ENCODE measurements at places on chromosomes 4 and X.

DNA sequence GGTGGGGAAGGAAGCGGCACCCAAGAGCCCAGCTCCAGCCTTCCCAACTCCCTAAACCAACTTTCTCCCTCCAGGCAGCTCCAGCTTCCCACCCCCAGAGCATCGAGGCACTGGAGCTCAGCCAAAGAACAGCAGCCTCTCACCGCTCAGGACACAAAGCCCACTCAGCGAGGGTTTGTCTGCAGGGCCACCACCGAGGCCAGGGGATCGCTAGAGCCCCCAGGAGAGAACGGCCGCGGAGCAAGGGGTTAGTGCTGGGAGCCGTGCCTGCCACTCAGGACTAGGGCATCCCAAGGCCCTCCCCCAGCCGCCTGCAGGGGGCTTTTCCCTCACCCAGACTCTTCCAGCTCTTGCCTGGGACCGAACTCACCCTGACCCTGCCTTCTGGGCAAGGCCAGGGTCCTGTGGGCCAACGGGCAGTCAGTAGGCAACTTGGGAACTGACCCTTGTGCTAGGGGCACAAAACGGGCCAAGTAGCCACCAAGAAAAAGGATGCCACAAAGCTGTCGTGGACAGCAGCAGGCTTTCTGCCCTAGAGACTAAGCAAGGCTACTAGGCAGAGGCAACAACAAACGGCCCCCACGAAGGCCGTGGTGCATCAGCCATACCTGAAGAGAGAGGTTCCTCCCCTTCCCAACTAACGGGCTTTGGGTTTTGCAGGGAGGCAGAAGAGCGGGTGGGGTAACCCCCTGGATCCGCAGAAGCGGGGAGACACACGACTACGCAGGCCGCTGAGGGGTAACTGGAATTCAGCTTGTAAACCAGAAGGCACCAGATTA is 2.3 kb downstream of the HCFC1 start:
- H3K4me1 ChIP-seq: peaks cover 51% of the 10 kb centered on the region
- no peak for DNase-seq
- H3K36me3 ChIP-seq: peaks cover 3% of the 10 kb centered on the region
- peak overlapping the region; percentile 71 for H3K27ac ChIP-seq
- H3K4me3 ChIP-seq: peak overlapping the region; percentile 90

DNA sequence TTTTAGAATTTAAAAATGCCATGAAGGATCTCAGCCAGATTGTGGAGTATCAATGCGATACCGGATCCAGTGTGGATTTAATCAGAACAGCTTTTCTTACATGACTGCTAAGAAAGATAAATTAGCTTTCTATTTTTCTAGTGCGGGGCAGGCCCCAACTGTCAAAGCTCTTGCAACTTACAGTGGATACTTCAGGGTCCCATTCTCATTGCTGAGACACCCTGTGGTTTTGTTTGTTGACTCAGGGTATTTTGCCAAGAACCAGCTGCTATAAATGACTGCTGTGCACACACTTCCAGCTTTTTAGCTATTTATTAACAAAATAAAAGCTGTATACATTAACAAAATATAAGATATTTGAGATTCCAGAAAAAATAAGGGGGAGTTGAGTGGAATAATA is 166.4 kb downstream of the DCLK2 start:
- no peak overlapping the region for H3K4me3 ChIP-seq
- no peaks in the 10 kb centered on the region for H3K36me3 ChIP-seq
- no peak overlapping the region for H3K27ac ChIP-seq
- H3K27me3 ChIP-seq: no peaks in the 10 kb centered on the region

- H3K4me3 ChIP-seq: no peak overlapping the region
- DNase-seq: no peak
- H3K27ac ChIP-seq: no peak overlapping the region
- no peaks in the 10 kb centered on the region for H3K27me3 ChIP-seq
Measured at GRCh38 chr4:108204518-108204917, 35.8 kb upstream of the LEF1 start.

DNA sequence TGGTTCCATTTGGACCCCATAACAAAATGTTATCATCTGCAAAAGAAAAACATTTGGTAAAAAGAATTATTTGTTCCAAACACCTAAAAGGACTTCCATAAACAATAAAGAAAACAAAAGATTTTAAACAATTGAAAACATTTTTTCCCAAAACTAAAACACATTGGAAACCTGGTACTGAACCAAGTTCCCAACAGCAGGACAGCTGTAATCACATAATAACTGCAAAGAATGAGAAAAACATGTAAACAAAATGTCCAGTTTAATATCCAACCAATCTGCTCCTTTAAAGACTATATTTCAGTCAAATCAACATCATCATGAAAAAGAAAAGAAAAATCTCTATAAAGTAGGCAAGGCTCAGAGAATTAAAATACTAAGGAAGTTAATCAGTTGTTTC is 36.3 kb downstream of the PRDM5 start:
- DNase-seq: no peak
- H3K27ac ChIP-seq: no peak overlapping the region
- H3K36me3 ChIP-seq: no peaks in the 10 kb centered on the region
- no peaks in the 10 kb centered on the region for H3K4me1 ChIP-seq

DNA sequence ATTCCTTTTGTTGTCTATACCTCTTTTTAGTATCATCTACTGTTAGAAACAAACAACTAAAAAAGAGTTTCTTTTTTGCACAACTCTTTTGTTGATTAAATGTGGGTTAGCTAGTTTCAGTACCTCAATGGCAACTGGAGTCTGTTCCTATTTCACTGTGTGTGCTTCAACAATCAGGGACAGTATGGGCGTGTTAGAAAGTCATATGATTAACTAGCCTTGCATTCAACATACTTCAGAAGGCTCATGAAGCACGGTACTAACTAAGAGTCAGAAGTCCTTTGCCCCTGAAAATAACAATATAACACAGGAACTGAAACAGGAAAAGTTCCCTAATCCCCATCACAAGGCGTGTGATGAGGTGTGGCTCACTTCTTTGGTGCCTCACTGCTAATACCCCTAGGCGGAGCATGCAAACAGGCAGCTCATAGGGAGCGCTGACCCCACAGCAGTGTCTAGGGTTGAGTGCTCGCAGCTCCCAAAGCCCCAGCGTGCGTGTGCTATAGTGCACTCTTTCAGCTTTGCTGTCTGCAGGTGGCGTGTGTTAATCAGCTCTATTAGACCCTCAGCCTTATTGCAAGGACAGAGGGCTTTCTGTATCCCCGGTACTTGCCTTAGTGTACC is 203.1 kb upstream of the NDST3 start:
- H3K27me3 ChIP-seq: no peaks in the 10 kb centered on the region
- no peak overlapping the region for H3K27ac ChIP-seq
- H3K4me3 ChIP-seq: no peak overlapping the region
- no peaks in the 10 kb centered on the region for H3K4me1 ChIP-seq

- no peak overlapping the region for H3K27ac ChIP-seq
- no peak for DNase-seq
- H3K27me3 ChIP-seq: no peaks in the 10 kb centered on the region
Measured at GRCh38 chrX:42686296-42686695, 91.7 kb downstream of the PPP1R2C start.

DNA sequence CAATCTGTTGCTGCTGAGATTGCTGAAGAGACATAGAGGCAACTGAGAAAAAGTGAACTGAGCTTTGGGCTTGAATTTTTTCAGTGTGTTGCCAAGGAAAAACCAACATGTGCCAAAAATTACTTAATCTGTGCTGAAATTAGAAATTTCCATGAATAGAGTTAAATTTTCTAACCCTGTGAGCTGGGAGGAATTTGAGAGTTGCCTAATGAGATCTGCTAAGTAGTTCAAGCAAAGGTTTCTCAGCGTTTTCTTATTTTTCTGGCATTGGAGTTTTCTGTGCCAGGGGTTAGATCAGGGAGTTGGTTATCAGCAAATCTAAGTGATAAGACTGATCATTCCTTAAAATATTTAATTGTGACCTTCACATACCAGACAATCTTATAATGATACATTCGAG is 457.5 kb upstream of the GNPDA2 start:
- H3K27me3 ChIP-seq: no peaks in the 10 kb centered on the region
- H3K4me3 ChIP-seq: no peak overlapping the region
- no peaks in the 10 kb centered on the region for H3K36me3 ChIP-seq
- H3K27ac ChIP-seq: no peak overlapping the region
- no peaks in the 10 kb centered on the region for H3K4me1 ChIP-seq
- DNase-seq: no peak

GRCh38 chr4:2928242-2929176 is 34.7 kb downstream of the NOP14 start:
- H3K27ac ChIP-seq: peak overlapping the region; percentile 85
- DNase-seq: no peak
- H3K4me1 ChIP-seq: peaks cover 29% of the 10 kb centered on the region
- H3K27me3 ChIP-seq: no peaks in the 10 kb centered on the region

GRCh38 chr4:88609387-88609786 is 17.1 kb downstream of the HERC3 start:
- no peaks in the 10 kb centered on the region for H3K27me3 ChIP-seq
- DNase-seq: no peak
- H3K4me3 ChIP-seq: no peak overlapping the region
- peaks cover 14% of the 10 kb centered on the region for H3K4me1 ChIP-seq
- H3K27ac ChIP-seq: no peak overlapping the region

GRCh38 chrX:70439016-70439415 is 5.6 kb upstream of the DLG3 start:
- no peak for DNase-seq
- H3K4me3 ChIP-seq: no peak overlapping the region
- H3K36me3 ChIP-seq: no peaks in the 10 kb centered on the region
- peaks cover 32% of the 10 kb centered on the region for H3K27me3 ChIP-seq
- H3K27ac ChIP-seq: no peak overlapping the region

DNA sequence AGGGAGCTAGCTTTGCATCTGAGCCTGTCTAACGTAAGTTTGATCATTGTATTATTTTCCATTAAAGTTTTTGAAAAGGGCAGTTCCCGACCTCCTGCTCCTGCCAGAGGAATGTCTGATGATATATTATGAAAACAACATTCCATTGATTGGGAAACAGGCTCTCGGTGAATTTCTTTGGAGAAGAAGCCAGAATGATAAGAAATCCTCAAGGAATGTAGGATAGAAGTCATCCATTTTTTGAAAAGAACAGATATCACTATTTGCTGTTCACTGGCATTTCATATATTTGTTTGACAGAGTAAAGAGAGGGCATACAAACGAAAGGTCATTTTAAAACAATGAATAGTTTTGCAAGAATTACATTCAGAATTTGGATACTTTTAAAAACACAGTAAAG is 781.0 kb upstream of the HTR2C start:
- no peaks in the 10 kb centered on the region for H3K27me3 ChIP-seq
- no peak overlapping the region for H3K27ac ChIP-seq
- DNase-seq: no peak
- no peak overlapping the region for H3K4me3 ChIP-seq
- H3K4me1 ChIP-seq: no peaks in the 10 kb centered on the region

DNA sequence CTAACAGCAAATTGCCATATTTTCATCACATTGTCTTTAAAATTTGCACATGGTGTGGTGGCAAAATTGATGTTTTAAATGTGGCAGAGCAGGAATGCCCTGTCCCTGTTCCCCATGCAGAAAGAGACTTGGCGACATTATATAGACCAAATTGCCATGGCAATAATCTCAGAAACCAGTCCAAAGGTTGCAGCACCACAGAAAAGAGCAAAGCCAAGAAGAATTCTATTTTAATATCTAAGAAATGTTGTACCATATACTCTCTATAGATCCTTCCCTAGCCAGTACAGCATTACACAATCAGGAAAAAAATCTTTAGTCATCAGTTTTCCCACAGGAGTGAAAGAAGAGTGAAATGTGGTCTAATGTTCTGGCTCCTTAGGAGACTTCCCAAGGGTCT is 80.0 kb downstream of the UGT2B28 start:
- no peak overlapping the region for H3K4me3 ChIP-seq
- H3K27ac ChIP-seq: no peak overlapping the region
- H3K27me3 ChIP-seq: no peaks in the 10 kb centered on the region
- H3K36me3 ChIP-seq: no peaks in the 10 kb centered on the region

- no peak for DNase-seq
- no peaks in the 10 kb centered on the region for H3K36me3 ChIP-seq
- H3K27ac ChIP-seq: no peak overlapping the region
- peaks cover 61% of the 10 kb centered on the region for H3K4me1 ChIP-seq
- H3K27me3 ChIP-seq: peaks cover 6% of the 10 kb centered on the region
Measured at GRCh38 chr4:109994415-109994827, 81.7 kb downstream of the EGF start.

GRCh38 chr4:153346563-153346962 is 2.1 kb downstream of the MND1 start:
- no peaks in the 10 kb centered on the region for H3K36me3 ChIP-seq
- H3K27me3 ChIP-seq: no peaks in the 10 kb centered on the region
- H3K4me1 ChIP-seq: peaks cover 18% of the 10 kb centered on the region
- no peak overlapping the region for H3K27ac ChIP-seq
- no peak for DNase-seq

DNA sequence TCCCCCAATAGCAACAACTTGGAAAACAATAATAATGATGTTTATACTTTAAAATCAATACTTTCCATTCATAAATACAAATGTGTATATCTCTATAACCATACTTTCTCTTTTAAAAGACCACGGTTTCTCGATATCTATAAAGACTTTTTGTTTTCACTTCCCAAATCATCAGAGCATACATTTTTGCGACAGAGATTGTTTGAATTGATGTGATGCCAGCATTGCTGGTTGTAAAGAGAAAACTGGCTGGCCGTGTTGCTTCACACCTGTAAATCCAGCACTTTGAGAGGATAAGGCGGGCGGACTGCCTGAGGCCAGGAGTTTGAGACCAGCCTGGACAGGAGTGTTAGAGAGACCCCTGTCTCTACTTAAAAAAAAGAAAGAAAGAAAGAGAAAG is 77.6 kb upstream of the ZNF518B start:
- DNase-seq: no peak
- H3K4me3 ChIP-seq: no peak overlapping the region
- H3K36me3 ChIP-seq: no peaks in the 10 kb centered on the region

DNA sequence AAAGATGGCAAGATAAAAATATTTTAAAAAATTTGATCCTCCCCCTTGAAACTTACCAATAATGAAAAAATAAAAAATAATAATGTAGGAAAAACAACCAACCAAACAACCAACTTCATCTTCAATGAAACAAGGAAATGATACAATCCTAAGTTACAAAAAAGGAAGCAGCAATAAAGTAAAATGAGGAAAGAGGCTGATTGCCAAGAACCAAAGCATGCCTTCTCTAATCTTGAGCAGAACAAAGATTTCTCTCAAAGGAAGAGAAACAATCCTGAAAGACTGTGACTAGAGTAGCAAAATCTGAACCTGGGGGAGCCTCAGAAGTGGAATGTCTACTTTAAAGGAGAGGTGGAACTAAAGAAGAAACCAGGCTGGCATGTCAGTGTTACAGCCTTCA is 10.9 kb upstream of the WDFY3 start:
- H3K4me3 ChIP-seq: no peak overlapping the region
- H3K4me1 ChIP-seq: peaks cover 37% of the 10 kb centered on the region
- H3K27me3 ChIP-seq: no peaks in the 10 kb centered on the region
- peak overlapping the region; percentile 72 for H3K27ac ChIP-seq
- no peaks in the 10 kb centered on the region for H3K36me3 ChIP-seq
- peak; percentile 57 for DNase-seq
